ENCODE measurements at places on chromosomes 7 and 10.

- DNase-seq: no peak
Measured at GRCh38 chr10:35696392-35697287, 54.5 kb upstream of the FZD8 start.

- DNase-seq: no peak
Measured at GRCh38 chr10:75540357-75540966, 109.0 kb downstream of the LRMDA start.

GRCh38 chr10:21318540-21319167 is 206.8 kb downstream of the SKIDA1 start:
- DNase-seq: no peak

DNA sequence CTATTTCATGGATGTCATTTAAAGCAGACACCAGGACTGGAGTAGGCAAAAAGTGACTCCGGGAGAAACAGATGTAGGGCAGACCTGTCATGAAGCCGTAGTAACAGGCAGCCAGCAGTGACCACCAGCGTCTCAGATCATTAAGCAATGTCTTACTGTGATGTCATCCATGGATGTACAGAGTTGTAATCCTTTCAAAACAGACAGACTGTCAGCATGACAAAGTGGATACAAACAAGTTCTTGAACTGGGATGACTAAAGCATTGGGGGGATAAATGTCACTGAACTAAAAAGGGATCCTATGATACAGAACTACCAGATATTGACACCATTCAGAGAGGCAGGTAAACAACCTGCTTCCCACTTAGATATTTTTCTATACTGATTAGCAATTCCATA is 675.5 kb downstream of the PARD3 start:
- DNase-seq: no peak

All from stimulated activated CD4-positive, alpha-beta T cell treated with anti-CD3 and anti-CD28 coated beads, Interleukin-1b, Interleukin-23, amount 100 ng/mL, for 4 hours (primary cell).